ENCODE measurements at places on chromosomes 6 and 20.

- DNase-seq = peak; percentile 4
Measured at GRCh38 chr6:166156942-166157341, 10.7 kb downstream of the TBXT start.

GRCh38 chr6:54255886-54256285, 52.4 kb upstream of the TINAG start:
- no peak for DNase-seq

GRCh38 chr6:85424981-85425380, 24.9 kb upstream of the NT5E start:
- no peak for DNase-seq

- no peak for DNase-seq
Measured at GRCh38 chr6:154814063-154814462, 80.8 kb downstream of the SCAF8 start.

- no peak for DNase-seq
Measured at GRCh38 chr6:134719911-134720310, 230.0 kb downstream of the ALDH8A1 start.

DNA sequence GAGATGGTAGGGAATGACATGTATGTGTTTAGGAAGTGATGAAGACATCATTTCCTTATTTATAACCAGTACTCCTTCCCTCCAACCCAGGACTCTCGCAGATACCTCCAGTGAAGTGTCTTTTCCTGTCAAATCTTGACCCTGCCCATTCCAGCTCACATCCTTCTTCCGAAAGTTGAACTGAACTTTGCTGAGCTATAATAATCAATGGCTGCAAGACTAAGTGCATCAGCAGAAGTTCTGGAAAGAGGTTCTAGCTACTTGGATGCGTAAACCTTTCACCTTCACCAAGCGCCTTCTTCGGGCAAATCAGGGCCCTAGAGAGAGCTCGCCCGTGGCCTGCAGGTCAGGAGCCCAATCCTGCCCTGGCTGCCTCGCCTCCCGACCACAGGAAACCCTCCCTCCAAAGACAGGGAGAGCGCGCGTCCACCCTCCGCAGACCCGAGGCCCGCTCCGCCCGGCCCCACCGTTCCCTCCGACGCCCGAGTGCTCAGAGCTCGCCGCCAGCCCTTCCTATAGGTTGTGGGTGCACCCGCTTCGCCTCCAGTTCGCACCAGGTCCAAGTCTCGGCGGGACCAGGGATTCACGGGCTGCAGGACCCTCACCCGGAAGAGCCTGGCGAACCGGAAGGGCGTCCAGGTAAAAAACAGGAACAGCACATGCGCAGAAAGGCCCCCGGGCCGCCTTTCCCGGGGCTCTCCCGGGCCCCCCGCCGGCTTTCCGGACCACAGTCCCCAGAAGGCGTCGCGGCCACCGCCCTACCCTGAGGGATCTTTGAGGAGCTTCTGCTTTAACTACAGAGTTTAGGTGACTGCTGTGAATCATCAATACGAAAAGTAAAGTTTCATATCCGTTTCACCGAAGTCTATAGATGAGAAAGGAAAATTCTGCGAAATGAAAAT, at the start of gene ZNF334:
ZNF334 (minus strand) TSS at position 617 of the 902 bp plus-strand sequence. CDS start 1,457 bp downstream, outside the sequence.
- DNase-seq = peak; percentile 18

DNA sequence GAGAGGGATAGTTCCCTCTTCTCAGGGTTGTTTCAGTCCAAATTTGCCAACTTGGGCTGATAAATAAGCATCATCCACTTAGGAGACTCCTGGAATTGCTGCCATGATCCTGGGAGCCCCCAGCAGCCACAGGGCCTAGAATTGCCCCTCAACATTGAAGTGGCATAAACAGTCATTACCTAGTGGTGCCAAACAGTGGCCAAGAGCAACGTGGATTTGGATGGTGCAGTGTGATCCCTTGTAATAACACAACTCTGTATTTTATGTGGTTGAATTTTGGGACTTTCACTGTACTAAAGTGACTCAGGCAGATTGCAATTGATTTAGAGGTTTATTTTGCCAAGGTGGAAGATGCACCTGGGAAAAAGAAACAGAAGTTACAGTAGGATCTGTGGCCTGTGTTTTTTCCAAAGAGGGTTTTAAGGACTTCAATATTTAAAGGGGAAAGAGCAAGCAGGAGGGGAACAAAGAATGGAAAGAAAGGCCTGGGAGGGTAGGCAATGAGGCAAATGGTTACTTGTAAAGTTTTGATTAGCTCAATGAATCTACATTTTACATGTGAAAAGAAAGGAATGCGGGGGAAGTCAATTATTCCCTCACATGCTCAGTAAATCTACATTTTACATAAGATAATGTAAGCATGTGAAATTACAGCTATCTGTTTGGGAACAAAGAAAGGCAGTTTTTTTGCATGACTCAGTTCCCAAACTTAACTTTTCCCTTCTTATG, 168.0 kb upstream of the NOX3 start:
- DNase-seq = no peak

DNA sequence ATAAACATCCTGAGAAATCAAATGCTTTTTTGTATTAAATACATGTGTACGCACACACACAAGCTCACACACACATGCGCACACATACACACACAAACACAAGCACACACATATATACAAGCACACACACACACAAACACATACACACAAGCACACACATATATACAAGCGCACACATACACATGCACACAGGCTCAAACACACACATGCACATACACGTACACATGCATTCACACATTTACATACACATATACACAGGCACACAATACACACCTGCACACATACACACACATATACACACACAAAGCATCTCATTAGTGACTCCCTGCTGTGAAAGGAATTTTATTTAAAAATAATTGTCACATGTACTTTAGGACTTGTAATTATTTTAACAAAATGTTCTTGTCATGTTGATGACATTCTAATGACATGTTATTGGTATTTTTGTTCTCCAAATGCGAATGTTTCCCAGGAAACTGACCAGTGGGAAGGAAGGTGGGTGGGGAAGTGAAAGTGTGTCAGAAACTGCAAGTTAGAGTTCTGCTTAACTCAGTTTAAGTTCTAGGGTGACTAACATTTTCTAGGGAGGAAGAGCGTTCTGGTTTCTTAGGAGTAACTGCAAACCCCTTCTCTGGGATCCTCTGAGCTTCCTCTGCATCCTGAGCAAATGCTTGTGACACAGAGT, 113.9 kb upstream of the ZNF217 start:
- no peak for DNase-seq

GRCh38 chr6:64121011-64121565, 485.5 kb downstream of the PHF3 start:
- DNase-seq = no peak

GRCh38 chr6:29723666-29724588, 693 bp downstream of the HLA-F start:
- DNase-seq = no peak

GRCh38 chr6:94456266-94456665, 1036.9 kb upstream of the EPHA7 start:
- DNase-seq = no peak

DNA sequence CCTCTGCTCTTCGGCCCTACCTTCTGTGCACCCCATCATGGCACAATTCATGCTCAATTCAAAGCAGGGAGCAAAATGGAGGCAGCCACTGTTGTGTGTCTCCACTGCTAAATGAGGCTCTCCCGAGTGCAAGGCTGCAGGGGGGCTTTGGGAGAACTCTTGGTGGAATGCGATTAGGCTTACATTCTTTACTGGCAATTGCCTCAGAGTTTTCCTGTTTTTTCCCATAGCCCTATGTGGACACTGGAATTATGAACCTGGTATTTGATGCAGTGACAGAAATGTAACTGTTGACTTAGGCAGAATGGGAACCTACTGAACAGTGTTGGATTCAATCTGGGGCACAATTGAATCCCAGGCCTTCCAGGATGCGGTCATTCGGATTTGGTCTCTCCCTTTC, 187.9 kb upstream of the GMDS start:
- DNase-seq = no peak

GRCh38 chr6:45609141-45609638, 231.5 kb upstream of the SUPT3H start:
- DNase-seq = no peak

DNA sequence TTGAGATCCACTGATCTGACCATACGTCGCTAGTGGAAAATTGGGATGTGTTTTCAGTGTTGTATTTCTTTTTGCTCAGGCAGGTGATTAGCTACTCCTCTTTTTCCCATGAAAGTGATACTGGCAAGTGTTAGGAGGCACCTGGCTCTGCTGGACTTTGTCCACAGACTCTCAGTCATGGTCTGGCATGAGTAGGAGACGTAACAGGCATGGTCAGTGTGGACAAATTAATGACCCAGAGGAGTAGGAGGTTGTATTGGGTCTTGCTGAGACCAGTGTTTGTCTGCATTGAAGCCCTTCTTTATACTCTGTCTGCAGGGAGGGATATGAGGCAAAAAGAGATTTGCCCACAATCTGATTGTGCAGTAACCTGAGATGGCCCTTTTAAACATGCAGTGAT, 178.7 kb downstream of the DTNBP1 start:
- no peak for DNase-seq

GRCh38 chr6:31620586-31621319, at the start of gene PRRC2A:
TSS of gene PRRC2A (plus strand) at chr6:31620715. CDS start at chr6:31622790, 2,075 bp downstream.
- DNase-seq = peak; percentile 71

DNA sequence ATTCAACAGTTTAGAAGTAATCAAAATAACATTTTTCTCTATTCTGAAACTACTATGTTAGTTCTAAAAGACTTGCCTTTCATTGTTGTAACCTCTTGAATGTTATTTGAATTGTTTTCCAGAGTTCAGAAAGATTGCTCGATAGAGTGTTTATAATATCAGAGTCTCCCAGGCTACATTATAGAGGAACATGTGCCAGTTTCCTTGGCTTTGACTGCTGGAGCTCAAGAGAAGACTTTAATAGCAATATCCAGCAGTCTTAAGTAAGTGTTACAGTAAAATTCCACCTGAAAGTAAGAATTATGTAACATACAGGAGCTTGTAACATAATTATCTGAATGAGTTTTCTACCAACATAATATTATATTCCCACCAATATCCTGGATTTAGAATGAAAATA, 991.8 kb upstream of the ADGRB3 start:
- no peak for DNase-seq

DNA sequence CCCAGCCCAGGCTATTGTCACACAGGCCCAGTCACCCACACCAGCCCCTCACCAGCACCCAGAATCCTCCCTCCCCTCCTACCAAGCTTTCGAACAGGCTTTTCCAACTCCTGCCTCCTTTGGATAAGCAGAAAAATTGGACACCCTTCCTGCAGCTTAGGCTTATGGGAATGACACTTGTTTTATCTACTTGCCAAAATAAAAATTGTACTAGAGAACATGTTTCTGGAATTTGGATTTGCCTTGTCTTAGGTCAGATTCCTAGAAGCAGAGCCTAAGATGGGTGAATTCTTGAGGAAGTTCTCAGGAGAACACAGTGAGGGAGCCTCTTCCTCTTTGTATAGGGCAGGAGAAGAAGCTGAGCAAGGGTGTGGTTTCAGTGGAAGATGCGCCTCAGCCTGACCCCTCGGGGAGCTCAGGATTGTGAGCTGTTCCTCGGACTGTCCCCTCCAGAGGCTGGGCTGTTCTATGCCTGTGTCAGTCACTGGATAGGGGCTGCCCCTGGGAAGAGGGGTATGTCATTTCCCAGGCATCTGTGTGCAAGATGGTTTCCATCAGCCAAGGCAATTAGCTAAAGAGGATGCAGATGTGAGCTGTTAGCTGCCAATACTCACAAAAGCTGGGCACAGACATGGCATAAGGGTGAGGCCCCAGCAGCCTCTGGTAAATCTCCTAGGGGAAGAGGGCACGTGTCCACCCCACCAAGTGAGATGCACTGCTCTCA, 33.9 kb downstream of the ITPR3 start:
- no peak for DNase-seq

DNA sequence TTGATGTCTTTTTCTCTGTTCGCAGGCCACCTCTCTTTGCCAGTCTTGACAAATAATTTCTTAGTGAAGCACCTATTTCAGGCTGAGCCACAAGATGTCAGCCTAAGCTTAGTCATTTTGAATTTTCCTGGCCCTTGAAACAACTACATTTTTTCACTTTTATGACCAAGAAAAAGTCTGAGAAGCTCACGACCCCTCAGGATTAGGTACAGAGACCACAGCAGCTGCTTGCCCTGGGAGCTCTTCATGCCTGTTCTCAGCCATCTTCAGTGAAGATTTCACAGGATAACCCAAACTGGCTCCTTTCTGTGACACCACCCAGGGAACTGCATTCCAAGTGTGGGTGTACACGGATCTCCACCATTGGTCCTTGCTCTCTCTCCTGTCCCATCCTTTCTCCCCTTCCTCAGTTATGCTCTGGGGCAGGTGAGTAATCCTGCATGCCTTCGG, 38.4 kb upstream of the SPTLC3 start:
- no peak for DNase-seq

GRCh38 chr6:125208625-125209249, 55.2 kb downstream of the TPD52L1 start:
- DNase-seq = no peak

GRCh38 chr20:61753987-61754956, 311.4 kb downstream of the TAF4 start:
- no peak for DNase-seq

GRCh38 chr6:107786709-107787588, 37.2 kb downstream of the SCML4 start:
- DNase-seq = no peak

DNA sequence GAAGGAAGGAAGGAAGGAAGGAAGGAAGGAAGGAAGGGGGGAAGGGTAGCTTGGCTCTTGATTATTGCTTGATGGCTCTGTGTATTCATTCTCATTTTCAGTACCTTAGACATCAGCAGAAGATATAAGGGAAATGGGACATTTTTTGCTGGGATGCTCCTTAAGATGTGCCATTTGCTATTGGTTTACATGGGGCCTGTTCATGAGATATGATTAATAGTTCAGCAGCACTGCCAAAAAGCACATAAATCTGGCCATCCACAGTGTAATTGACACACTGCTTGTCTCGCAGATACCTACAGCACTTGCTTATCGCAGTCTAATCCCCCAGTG, 137.5 kb upstream of the JARID2 start:
- no peak for DNase-seq

DNA sequence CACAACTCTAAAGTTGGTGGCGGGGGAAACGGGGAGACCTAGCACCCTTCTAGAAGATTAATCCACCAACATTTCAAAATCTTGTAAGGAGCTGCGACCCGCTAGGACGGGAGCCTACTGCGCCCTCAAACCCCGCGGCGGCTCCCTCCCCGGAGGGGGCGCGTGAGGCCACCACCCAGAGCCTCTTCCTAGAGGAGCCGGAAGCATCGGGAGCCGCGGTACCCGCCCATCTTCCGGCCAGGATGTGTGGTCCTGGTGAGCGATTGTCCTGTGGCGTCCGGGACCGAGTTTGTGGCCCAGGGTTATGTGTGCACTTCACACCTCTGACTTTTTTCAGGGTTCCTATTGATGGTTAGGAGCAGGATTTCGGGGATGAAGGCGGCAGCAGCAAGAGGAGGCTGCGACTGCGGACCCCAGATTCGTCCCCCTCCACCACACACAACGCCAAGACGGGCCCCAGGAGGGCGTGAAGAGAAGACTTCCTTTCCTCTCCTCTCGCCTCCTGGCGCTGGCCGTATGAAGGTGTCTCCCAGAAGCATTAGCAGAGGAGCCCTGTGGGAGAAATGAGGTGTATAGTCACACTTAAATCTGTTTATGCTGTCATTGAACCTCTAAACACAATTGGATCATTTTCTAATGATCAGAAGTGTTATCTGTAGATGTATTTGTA, 10.7 kb downstream of the ZNF165 start:
- DNase-seq = peak; percentile 5

GRCh38 chr20:23419995-23420901, 1.0 kb downstream of the NAPB start:
- no peak for DNase-seq

All from hypothalamus (tissue), 51 donors.